Fibroblast of mammary gland (primary cell): ENCODE measurements at places on chromosomes 1 and 21.

DNA sequence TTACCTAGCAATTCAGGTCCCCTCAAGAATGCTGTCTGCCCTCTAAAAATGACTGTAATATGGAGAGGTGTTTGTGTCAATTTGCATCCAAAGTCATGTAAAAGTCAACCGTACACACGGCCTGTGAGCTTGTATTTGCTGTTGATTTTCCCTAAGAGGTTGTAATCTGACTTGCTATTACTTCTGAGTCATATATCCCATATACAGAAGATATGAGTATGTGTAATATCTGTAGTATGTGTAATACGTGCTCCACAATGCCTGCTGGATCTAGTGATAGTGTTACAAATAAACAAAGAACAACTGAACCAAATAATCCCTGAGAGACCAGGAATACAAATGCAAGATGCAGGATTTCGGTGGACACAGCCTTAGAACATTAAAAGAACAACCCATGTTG is 1.4 kb upstream of the KCNJ6 start:
- peak; percentile 17 for DNase-seq

GRCh38 chr1:8456308-8456912 is 138.5 kb downstream of the SLC45A1 start:
- DNase-seq: peak; percentile 75

- DNase-seq: peak; percentile 50
Observed at GRCh38 chr1:212561501-212561931, 47.0 kb upstream of the ATF3 start.

GRCh38 chr1:50427086-50427817 is 4.0 kb upstream of the DMRTA2 start:
- no peak for DNase-seq

GRCh38 chr1:20356850-20357459 is 66.3 kb downstream of the VWA5B1 start:
- no peak for DNase-seq

GRCh38 chr1:219113261-219113660 is 60.4 kb upstream of the LYPLAL1 start:
- DNase-seq: no peak

DNA sequence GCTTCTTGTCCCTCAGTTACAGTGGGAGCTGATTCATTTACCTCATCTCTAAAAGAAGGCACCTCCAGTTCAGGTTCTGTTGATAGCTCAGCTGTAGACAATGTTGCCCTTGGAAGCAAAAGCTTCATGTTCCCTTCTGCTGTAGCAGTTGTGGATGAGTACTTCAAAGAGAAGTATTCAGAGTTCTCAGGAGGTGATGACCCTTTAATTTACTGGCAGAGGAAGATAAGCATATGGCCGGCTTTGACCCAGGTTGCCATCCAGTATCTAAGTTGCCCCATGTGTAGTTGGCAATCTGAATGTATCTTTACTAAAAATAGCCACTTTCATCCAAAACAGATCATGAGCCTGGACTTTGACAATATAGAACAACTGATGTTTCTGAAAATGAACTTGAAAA is 4.5 kb downstream of the ZBED6 start:
- DNase-seq: no peak

GRCh38 chr1:211932231-211932932 is 101.8 kb upstream of the LPGAT1 start:
- no peak for DNase-seq

DNA sequence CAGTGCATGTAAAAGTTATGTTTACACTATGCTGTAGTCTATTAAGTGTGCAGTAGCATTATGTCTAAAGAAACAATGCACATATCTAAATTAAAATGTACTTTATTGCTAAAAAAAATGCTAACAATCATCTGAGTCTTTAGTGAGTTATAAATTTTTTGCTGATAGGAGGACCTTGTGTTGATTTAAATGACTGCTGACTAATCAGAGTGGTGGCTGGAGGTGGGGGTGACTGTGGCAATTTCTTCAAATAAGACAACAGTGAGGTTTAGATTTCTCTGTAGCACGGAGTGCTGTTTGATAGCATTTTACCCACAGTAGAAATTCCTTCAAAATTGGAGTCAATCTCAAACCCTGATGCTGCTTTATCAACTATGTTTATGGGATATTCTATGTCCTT is 37.0 kb downstream of the HS2ST1 start:
- no peak for DNase-seq

DNA sequence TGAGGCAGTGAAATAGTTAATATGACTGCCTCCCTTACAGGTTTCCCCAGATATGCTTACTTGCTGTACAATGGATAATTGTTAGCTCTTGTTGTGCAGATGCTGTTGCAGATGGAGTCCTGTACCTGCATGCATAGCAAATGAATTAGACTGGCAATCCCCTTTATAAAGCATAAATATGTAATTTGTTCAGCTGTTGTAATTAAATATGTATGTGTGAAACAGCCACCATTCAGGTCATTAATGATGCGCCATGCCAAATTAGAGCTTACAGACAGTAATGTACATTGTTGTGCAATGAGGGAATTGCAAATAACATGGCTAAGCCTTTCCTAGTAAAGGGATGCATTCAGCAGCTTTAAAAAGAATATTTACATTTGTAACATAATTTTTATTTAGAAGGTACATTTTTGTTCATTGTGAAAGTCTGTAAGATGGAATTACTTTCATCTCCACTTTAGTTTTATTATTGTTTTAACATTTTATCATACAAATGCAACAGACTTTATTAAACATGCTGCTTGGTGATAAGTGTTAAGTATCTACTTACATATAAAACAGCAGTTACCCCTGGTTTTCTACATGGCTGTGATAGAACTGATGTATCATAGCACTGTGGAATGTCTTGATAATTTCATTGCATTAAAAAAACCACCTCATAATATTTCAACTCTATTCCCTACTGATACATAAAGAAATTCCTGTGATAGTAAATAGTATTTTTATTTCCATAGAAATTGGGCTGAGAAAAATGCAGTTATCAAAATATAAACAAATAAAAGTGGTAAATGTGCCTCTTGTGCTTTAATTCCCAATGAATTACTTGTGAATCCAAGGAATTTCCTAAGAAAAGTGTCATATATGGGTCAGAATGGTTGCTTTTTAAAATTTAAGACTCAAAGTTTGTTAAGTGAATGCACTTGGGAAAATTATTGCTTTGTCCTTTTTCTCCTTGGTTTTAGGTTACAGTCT is 99.0 kb downstream of the NFIA start:
- DNase-seq: no peak

DNA sequence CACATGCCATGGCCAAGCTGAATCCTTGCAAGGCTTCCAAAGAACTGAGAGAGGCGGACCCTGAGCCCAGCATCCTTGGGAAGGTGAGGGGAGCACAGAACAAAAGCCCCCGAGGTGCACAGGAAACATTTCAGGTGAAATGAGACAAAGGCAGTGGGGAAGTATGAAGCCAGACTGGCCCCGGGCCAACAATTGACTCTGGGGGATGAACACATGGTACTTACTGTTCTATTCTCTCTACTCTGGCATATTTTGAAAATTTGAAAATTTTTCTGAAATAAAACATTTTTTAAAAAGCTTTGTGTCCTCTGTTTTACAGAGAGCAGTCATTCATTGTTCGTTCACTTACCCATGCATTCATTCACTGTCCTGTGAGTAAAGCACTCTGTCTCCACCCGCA is 77.7 kb downstream of the GRIK3 start:
- DNase-seq: no peak

GRCh38 chr1:211198111-211198510 is 61.1 kb upstream of the RCOR3 start:
- DNase-seq: peak; percentile 66

- DNase-seq: peak; percentile 96
Observed at GRCh38 chr1:171292799-171293198, 21.2 kb upstream of the FMO4 start.

GRCh38 chr1:8856689-8857412 is 21.6 kb downstream of the ENO1 start:
- DNase-seq: no peak

- DNase-seq: peak; percentile 85
Observed at GRCh38 chr1:6343506-6344405, 49.8 kb downstream of the ACOT7 start.

- peak; percentile 54 for DNase-seq
Observed at GRCh38 chr1:169586395-169587255, at the start of gene F5. Gene F5, minus strand, starts transcription at chr1:169586481. Its CDS starts 95 bp downstream, at chr1:169586386.

DNA sequence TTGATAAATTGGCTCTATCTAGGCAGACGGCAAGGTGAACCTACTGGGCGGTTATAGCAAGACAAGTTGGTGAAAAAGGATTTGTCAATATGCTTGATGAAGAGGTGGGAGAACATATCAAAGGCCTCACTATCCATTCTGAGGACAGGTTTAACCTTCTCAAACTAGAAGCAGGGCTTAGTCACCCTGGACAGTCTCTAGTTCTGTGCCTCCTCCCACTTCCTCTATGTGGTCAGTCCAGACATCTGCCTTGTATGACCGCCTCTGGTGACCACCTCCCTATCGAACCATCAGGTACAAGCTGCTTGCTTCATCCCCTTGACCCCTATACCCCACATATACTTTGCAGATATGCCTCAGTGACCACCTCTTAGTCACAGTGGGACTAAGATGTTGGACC is 2.3 kb upstream of the SCYL3 start:
- DNase-seq: no peak

- peak; percentile 51 for DNase-seq
Observed at GRCh38 chr1:10338047-10338446, 60.8 kb upstream of the PGD start.

- no peak for DNase-seq
Observed at GRCh38 chr1:5927506-5928370, 64.5 kb downstream of the NPHP4 start.

DNA sequence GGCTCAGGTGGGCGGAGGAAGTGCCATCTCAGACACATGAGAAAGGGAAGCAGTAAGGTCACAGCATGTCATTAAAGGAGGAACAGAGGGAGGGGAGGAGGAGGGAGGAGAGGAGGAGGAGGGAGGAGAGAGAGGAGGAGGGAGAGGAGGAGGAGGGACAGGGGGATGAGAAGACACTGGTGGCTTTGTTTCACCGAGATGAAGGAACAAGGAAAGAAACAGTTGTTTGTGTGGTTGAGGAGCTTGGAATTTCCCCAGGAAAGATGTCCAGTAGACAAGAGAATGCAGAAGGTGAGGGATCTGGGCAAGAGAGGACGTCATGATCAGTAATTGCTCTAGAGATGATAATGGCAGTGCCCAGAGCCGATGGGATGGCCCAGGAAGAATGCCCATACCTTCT is 97.7 kb downstream of the AJAP1 start:
- DNase-seq: no peak
